ENCODE measurements at places on chromosomes 13 and 19.

DNA sequence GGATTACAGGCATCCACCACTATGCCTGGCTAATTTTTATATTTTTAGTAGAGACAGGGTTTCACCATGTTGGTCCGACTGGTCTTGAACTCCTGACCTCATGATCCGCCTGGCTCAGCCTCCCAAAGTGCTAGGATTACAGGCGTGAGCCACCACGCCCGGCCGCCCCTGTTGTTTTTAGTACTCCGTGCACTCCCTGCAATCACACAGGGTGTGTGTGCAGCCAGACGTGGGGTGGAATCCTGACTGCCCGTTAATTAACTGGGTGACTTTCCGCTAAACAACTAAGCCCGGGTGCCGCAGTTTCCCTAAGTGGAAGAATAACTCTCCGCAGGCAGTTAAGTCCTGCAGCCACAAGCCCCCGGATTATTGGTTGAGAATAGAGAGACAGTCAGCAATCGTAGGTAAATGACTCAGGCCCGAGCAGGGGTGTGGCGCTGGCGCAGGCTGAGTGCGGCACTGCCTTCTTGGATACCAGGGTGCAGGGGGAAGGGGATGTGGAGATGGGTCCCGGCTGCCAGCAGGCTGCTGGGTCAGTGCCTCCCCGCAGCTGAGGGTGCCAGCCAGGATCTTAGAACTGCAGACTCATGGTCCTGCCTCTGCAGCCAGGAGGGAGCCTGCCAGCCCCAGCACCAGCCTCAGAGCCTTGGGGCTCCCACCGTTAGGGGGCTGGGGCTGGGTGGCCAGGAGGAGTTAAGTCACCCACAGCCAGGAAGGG, 6.1 kb upstream of the FXYD3 start:
- no peak for DNase-seq

DNA sequence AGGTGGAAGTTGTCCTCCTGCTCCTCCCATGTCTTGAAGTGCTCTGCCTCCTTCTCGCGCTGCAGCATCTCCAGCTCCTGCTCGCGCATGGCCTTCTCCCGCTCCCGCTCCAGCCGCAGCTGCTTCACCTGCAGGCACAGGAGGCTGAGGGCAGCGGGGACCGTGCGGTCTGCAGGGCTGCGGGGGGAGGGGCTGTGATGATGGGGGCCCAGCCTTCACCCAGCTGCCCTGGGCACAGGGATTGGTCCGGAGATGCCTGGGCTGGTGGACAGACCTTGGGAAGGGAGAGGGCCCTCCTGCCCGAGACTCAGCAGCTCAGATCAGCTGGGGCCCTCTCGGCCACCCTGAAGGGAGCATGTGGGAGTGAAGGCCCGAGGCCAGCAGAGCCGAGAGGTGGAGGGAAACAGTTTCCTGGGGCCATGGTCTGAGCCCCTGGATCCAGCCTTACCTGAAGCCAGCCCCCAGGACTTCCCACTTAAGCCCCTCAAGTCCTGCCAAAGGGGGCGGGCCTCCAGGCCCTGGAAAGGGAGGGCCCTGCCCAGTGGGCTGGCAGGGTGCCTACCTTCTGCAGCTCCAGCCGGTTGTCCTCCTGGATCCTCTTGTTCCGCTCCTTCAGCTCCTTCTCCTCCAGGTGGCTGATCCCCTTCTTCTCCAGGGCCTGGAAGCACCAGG, 6.3 kb downstream of the CACTIN start:
- no peak for DNase-seq

DNA sequence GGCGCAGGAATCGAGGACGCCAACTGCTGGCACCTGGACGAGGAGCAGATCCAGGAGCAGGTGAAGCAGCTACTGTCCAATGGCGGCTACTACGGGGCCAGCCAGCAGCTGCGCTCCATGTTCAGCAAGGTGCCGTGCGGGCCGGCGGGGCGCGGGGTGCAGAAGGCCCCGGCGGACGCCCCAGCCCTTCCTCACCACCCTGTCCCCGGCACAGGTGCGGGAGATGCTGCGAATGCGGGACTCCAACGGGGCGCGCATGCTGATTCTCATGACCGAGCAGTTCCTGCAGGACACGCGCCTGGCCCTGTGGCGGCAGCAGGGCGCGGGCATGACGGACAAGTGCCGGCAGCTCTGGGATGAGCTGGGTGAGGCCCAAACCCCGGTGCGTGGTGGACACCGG, 13.6 kb downstream of the ZSWIM4 start:
- no peak for DNase-seq

DNA sequence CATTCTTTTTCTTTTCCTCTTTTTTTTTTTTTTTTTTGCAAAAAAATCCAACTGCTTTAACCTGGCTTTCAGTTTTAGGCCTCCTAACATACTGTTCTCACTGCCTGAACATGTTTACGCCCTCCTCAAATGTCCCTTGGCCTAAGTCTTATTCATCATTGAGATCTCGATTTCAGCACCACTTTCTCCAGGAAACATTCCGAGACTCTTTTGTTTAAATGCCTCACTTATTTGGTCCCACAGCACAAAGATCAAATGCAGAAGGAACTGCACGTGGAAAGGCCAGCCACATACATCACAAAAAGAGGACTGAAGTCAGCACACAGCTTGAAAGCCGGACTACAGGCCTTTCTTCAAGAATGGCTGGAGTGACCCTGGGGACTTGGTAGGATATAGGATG, 79.2 kb upstream of the POMP start:
- DNase-seq = no peak

DNA sequence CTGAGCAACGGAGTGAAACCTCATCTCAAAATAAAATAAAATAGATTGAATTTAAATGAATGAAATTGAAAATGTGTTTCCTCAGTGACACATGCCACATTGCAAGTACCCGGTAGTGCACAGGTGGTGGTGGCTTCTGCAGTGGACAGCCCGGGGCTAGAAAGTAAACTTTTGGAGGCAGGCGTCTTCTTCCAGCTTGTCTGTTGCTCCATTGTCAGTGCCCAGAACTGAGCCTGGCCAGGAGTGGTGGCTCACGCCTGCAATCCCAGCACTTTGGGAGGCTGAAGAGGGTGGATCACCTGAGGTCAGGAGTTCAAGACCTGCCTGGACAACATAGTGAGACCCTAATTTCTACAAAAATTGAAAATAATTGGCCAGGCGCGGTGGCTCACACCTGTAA, 5.7 kb downstream of the MYH14 start:
- no peak for DNase-seq

DNA sequence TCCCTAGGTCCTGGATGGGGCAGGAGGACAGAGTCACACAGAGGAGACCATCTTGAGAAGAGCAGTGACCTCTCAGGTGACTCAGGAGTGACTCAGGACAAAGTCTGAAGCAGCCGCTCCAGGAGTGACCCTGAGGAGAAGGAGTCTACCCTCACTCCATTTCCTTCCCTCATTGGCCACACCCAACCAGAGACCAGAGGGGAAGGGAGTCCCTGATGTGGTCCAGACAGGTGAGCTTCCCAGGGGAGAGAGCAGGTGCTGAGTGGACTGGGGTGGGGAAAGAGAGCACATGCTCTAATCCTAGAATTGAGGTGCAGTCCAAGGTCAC, 75.5 kb upstream of the MEDAG start:
- no peak for DNase-seq

- no peak for DNase-seq
These were observed 1636.4 kb downstream of the SLITRK1 start for GRCh38 chr13:82245860-82246259.

DNA sequence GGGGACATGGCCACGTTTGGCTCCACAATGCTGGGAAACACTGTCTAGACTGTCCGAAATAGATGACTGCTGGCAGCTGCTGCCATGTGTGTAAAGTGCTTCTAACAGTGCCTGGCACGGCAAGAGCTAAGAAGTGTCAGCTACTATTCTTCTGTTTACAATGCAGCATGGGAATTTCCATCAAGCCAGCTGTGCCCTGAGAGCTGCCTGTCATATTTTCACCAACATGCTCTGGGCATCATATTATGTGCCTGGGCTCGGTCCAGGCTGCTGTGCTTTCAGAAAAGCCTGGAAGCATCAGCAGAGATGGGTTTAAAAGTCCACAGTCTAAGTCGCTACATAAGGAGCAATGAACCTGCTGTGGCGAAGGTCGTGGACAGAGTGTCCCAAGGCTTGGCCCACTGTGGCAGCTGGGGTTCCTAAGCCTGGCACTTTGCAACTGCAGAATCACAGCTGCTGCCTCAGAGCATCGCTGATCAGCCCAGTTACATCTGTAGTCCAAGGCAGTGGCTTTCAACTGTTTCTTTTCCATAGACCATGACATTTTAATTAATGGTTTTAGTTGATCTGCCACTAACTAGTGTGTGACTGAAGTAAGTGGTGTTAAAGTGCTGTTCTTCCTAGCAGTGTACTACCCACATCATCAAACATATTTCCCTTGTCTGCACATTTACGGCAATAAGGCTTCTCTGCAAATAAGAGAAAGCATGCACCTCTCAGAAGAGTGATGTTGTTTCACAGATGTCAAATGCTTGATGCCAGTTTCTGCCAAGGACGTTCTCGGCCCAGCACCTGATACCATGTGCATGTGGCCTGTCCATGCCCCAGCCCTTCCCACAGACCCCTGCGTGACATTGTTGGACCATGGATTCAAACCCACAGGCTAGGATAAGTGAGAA, 95.7 kb upstream of the C1QTNF9B start:
- no peak for DNase-seq

DNA sequence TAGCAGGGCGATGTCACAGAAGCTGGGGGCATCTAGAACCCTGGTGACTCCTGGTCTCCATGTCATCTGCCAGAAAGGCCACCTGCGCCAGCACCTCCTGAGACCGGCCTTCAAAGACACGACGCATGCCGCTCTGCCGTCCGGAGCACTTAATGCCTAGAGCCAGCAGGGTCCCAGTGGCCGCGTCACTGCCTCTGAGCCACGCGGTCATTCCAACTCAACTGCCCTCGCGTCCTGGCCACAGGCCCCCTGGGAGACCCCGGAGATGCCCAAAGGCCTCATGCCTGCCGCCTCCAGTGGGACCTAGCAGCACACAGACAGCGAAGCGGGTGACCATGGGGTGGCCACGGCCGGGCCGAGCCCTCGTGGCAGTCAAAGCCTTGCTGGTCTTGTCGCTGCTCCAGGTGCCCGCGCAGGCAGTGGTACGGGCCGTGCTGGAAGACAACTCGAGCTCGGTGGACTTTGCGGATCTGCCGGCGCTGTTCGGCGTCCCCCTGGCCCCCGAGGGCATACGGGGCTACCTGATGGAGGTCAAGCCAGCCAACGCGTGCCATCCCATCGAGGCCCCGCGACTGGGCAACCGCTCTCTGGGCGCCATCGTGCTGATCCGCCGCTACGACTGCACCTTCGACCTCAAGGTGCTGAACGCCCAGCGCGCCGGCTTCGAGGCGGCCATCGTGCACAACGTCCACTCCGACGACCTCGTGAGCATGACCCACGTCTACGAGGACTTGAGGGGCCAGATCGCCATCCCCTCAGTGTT, at the start of gene ZNRF4:
ZNRF4 (plus strand) TSS at position 51 of the 763 bp plus-strand sequence; CDS start at position 126, 75 bp downstream.
- DNase-seq = no peak
